Stimulated activated CD4-positive, alpha-beta T cell treated with anti-CD3 and anti-CD28 coated beads, TNF-alpha, amount 100 ng/mL, for 48 hours (primary cell): ENCODE measurements at places on chromosomes 4 and X.

DNA sequence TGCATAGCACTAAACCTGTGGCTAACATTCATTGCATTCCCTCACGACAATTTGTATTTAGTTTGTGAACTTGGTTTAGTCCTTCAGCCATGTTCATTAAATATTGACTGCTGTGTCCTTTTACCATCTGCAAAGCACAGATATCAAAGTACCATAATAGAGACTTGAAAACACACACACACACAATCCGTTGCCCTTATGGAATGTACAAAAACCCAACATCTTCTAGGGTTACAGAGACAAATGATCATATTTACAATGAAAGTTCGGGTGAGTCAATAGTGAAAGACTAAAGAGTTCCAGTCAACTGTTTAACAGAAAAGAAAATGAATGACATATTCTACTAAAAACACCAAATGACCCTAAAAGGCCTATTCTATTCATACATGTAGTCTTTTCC lies 50.8 kb upstream of the TXK start:
- no peak for DNase-seq

- DNase-seq: peak; percentile 3
Observed at GRCh38 chr4:2878346-2878745, 34.7 kb downstream of the ADD1 start.

GRCh38 chrX:39017716-39018115 lies 216.5 kb downstream of the MID1IP1 start:
- no peak for DNase-seq

GRCh38 chr4:113260688-113261087 lies 211.2 kb downstream of the ANK2 start:
- no peak for DNase-seq

DNA sequence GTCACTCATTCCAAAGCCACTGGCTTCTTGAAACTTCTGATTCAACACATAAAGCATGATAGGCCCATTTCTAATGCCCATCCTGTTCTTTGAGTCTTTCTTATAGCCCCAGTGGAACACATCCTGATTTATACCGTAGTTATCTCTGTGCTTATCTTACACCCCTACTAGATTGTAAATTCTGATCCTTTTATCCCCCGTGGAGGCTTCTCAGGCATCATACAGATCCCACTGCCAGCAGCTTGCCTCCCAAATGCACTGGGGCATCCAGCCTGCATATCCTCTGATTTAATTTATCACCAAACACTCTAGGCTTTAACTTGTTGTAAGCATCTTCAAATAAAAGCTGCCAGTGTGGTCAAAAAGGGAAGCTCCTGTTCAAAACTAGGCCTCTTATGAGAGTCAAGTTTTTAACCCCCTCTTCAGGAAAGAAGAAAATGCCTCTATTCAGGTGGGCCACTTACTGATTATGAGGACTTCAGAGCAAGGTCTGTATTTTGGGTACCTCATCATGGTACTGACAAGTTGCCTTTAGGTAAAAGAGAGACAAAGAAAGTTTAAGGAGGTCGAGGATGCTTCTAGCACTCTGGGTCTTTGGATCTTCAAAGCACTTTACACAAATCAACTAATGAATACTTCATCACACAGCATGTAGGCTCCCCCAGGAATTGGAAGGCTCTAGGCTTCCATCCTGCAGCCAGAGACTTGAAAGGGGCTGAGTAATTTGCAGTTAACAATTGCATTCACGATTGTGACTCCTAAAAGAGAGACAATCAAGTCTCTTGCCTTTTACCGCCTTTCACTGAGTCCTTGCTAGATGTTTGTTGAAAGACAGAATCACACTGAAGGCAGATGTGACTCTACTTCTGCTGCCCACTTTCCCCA lies 95.8 kb upstream of the LDB2 start:
- no peak for DNase-seq

DNA sequence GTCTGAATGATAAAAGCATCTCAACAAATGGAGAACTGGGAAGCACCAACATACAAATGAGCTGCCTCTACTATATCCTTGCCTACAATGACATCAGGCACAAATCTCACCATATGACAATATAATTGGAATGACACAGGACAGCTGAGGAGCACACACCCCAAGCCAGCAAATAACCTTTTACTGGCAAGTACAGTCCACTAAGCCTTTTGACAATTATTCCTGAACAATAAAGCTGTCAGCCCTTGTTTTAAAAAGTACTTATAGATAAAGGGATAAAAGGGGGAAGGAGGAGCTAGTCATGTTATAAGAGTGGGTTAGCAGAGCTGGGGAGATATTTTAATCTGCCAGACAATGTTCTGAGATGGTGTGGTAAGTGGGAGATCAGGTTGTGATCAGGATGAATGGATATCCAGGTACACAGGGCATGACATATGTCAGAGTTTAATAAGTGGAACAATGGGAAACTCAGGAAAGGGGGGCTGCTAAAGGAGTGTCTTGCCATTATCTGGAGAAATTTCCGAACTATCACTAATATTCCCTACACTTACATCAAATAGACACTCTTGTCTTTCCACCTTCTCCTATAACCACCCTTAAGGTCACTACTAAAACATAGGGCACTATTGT lies 127.6 kb downstream of the GPC3 start:
- no peak for DNase-seq

DNA sequence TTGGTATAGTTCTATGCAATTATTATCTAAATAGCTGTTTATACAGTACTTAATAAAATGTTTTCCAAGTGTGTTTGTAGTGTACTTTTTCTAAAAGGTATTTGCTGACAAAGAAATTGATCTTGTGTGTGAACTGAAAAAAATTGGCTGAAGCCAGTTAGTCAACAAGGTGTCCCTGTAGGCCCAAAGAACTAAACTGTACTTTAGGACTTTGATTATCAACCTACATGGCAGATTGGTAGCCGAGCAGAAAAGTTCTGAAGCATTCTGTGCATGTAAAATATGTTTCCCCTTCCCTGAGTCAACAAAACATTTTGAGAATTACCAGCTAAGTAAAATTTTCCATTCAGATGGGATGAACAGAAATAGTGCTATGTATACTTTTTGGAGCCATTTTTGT lies 21.0 kb downstream of the ADH5 start:
- DNase-seq: no peak

GRCh38 chr4:104532677-104533076 lies 38.0 kb upstream of the CXXC4 start:
- no peak for DNase-seq

DNA sequence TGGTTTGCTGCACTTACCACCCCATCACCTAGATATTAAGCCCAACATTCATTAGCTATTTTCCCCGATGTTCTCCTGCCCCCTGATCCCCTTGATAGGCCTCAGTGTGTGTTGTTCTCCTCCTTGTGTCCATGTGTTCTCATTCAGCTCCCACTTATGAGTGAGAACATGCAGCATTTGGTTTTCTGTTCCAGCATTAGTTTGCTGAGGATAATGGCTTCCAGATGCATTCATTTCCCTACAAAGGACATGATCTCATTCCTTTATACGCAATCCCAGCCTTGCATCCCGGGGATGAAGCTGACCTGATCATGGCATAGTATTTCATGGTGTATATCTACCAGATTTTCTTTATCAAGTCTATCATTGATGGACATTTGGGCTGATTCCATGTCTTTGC lies 99.0 kb upstream of the DCAF12L2 start:
- DNase-seq: no peak

DNA sequence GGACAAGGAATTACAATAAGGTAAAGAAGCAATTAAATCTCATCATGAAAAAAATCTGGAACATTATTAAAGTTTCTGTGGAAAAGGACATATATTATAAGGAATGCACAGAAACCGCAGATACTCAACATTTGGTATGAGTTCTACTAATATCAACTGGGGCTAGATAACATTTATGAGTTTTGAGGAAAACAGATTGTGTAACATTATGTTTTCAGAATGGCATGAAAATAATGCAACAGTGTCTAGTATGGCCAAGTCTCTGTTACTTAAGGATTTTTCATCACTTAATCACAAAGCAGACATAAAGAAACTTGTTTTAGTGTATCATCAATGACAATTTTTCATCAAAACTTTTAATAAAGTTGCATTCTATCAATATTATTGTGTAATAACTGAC lies 785.0 kb downstream of the GLUD2 start:
- DNase-seq: no peak

- no peak for DNase-seq
Observed at GRCh38 chrX:10783451-10783995, 163.1 kb upstream of the MID1 start.

- no peak for DNase-seq
Observed at GRCh38 chr4:122377352-122377751, 1.5 kb upstream of the ADAD1 start.

GRCh38 chr4:72689923-72690322 lies 120.9 kb upstream of the ADAMTS3 start:
- no peak for DNase-seq

- no peak for DNase-seq
Observed at GRCh38 chrX:154486396-154487207, at the start of gene UBL4A. Gene UBL4A (minus strand): TSS chrX:154486615. CDS start chrX:154486584, 31 bp downstream.

GRCh38 chr4:81030981-81031791 lies 678 bp downstream of the BMP3 start:
- DNase-seq: no peak

DNA sequence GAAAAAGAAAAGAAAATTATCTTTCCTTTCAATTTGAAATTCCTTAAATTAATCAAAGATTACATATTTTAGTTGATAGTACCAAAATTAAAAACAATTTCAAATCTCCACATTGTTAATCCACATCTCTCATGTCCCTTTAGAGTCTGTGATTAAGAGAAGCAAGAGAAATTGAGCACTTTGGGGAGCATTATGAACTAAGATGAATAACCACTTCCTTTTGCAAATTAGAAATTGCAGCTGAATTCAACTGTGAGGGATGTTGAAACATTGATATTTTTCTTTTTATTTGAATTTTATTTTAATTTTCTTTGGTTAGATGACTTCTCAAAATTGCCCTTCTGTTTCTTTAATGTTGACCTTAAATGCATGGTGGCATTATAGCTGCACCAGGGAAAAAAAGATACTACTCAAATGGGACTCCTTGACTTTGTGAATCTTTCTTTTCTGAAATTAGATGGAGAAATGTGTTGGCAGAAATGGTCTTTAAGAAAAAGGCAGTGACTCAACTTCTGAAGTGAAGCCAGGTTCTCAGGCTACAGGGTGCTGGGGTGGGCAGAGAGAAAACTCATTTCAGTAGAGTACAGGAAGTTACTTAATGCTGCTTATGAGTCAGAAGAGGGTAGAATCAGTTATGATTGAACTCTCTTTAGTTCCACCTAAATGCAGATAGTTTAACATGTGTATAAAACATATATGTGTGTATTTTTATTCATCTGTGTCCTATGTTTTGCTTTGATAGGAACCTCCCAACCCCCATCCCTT lies 92.0 kb upstream of the TNIP3 start:
- DNase-seq: peak; percentile 49

DNA sequence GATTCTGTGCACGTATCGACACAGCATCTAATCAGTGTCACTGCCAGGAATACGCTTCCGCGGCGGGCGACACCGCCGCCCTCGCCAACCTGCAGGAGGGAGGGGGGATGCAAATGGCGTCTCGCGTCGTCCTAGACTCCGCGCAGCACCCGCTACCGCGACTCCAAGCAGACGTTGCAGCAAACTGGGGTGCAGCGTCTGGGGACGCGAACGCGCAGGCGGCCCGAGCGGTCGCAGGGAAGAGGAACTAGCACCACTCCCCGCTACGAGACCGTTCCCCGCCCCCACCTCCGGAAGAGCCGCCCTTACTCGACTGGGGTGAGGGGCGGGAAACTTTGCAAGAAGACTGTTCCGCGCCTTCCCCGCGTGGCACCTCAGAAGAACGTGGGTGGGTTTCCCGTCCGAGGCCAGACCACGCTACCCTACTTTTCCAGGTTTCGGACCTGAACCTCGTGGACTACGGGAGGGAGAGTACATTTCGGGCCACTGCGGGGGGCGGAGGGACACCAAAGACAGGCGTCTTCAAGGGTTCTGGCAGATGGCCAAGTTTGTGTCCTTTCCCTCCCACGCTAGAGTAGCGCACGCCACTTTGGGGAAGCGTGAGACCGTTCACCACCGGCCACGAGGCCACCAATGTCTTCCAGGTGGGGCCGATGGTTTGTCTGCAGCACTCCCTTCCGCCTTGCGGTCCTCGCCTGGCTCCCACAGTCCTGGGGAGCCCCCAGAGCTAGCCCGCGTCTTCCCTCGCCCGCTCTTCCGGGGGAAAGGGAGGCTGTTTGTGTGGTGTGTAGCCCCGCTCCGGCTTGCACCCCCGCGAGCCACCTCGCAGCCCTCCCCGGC lies 78.0 kb upstream of the BCOR start:
- DNase-seq: peak; percentile 55

- DNase-seq: no peak
Observed at GRCh38 chrX:112818114-112819007, 22.3 kb downstream of the AMOT start.

DNA sequence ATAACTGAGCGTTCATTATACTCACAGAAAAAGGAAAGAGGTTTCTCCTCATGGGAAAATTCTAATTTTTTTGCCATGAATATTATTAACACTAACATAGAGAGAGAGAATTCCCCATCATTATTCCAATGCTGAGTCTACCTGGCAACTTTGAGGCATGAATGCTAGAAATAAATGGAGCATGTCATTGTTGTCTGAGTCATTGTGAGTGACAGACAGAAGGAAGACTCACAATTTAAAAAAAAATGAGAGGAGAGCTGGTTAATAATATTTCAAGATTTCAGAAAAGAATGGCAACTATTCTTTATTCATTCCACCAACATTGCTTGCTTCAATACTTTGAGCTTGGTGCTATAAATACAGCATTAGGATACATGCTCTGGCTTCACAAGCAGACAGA lies 170.4 kb upstream of the HS3ST1 start:
- no peak for DNase-seq

DNA sequence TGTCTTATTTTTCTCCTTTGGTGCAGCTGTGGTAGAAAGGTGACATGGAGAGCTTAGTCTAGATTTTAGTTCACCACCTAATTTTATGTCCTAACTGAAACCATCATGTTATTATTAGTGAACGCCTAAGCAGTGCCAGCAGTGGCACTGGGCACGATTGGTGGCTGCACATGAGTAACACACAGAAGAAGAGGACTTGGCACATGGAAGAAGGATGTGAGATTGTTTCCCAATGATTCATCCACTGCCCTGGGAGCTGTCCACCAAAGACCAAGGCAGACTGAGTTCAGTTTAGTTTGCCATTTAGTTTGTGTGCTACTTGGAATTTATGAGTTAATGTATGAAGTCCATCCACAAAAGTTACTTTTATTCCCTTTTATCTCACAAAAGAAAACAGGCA lies 68.1 kb upstream of the NAP1L5 start:
- no peak for DNase-seq

GRCh38 chr4:55397520-55398321 lies 2.0 kb downstream of the TMEM165 start:
- no peak for DNase-seq

DNA sequence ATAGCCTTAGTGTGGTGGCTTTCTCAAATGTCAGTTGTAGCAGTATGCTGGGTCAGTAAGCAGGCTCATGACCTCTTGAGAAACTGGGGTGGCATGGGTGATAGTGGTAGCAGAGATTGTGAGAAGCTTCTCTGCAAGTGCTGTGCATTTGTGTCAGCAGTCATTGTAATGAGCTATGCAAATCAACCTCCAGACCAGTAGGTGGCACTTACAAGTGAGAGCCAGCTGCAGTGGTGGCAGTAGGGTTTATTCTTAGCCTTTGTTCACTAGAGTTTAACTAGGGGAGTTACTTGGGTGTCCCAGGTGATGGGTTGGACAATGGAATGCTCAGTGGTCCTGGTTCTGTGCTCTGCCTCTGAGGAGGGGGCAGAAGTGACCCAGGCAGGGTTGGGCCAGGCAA lies 818.7 kb downstream of the PCDH7 start:
- no peak for DNase-seq
